ENCODE measurements at places on chromosomes 7 and 10.

GRCh38 chr7:138407792-138408191, 52.3 kb upstream of the TRIM24 start:
- DNase-seq: no peak

GRCh38 chr7:28298870-28299518, 113.3 kb upstream of the CREB5 start:
- peak; percentile 65 for DNase-seq

GRCh38 chr7:128862571-128863432, at the start of gene ATP6V1F:
Gene ATP6V1F, plus strand, starts transcription at chr7:128862856. Its CDS starts 49 bp downstream, at chr7:128862905.
- peak; percentile 96 for DNase-seq

DNA sequence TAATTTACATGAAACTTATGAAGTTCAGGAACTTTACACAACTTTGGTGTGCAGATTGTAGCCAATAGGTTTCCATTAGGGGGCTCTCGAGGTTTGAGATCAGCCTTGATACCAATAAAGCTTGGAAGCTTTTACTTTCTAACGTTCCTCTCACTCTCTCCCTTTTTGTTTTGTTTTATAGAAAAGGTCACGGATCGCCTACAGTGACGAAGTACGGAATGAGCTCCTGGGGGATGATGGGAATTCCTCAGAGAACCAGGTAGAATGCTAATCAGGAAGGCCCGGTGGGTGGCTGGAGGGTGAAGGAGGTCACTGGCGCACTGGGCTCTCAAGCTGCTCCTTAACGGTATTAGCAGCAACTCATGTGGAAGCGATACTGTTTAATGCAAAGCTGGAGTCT, 79.9 kb downstream of the VTI1A start:
- no peak for DNase-seq

- DNase-seq: peak; percentile 98
Measured at GRCh38 chr10:89086801-89087521, 96.4 kb downstream of the FAS start.

DNA sequence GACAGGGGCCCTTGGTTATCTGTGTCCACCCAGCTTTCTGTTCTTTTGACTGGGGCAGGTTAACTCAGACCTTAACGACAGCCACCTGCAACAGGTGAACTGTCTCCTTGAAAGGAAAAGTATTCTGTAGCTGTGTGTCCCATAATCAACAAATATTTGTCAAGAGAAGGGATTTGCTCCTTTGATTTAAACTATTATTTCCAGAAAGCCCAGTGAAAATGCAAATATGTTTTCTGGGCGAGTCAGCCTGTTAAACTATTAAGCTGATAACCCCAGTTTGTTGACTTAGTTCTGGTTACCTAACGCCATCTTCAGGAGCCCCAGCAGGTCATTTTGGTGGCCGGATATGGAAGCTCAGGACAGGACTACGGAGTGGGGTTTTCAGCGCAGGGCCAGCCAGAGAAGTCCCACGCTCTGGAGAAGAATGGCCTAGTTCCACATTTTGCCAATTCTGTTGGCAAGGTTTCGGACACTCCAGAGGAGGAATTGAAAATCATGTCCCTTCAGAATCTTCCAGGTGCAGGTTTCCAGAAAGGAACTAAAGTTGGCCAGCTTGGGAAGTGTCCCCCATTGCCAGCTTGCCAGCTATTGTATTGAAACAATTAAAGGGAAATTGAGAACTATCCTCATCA, 54.5 kb downstream of the ADRA2A start:
- DNase-seq: no peak

GRCh38 chr10:80893256-80893655, 355.6 kb downstream of the SH2D4B start:
- DNase-seq: no peak

DNA sequence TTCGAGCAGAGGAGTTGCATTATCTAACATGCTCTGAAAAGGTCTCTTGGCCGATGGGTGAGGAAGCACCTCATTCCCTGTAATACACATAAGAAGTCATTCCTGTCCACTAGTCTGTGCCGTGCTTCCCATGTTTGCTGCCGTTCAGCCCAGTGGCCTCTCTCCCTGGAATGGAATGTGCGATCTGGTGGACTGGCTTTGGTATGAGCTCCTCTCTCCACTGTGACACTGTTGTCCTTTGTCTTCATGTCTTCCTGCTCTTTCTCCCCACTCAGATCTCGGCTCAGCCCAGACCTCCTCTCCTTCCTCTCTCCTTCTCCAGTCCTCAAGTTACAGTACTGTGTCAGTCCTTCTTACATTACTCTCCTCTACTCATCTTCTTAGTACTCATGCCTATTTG, 192.8 kb upstream of the KLF6 start:
- no peak for DNase-seq

- DNase-seq: no peak
Measured at GRCh38 chr10:127836966-127837365, 55.8 kb downstream of the CLRN3 start.

Measured in fibroblast of skin of back (primary cell).